ENCODE measurements at places on chromosomes 16 and 17. TPM values are rescaled to one million over a fixed set of nuclear protein-coding genes. Genes with fewer than 3 reads are reported as not detected.

GRCh38 chr16:2825906-2826305, 4.2 kb upstream of the ZG16B start:
- DNase-seq: no peak
- no peaks in the 10 kb centered on the region for H3K27me3 ChIP-seq
- H3K4me1 ChIP-seq: peaks cover 12% of the 10 kb centered on the region
- H3K27ac ChIP-seq: no peak overlapping the region
- H3K36me3 ChIP-seq: no peaks in the 10 kb centered on the region

- no peak for DNase-seq
- no peak overlapping the region for H3K4me3 ChIP-seq
- H3K27me3 ChIP-seq: no peaks in the 10 kb centered on the region
- no peak overlapping the region for H3K27ac ChIP-seq
- H3K4me1 ChIP-seq: peaks cover 34% of the 10 kb centered on the region
These were observed 5.8 kb downstream of the IRX3 start for GRCh38 chr16:54280751-54281150.

DNA sequence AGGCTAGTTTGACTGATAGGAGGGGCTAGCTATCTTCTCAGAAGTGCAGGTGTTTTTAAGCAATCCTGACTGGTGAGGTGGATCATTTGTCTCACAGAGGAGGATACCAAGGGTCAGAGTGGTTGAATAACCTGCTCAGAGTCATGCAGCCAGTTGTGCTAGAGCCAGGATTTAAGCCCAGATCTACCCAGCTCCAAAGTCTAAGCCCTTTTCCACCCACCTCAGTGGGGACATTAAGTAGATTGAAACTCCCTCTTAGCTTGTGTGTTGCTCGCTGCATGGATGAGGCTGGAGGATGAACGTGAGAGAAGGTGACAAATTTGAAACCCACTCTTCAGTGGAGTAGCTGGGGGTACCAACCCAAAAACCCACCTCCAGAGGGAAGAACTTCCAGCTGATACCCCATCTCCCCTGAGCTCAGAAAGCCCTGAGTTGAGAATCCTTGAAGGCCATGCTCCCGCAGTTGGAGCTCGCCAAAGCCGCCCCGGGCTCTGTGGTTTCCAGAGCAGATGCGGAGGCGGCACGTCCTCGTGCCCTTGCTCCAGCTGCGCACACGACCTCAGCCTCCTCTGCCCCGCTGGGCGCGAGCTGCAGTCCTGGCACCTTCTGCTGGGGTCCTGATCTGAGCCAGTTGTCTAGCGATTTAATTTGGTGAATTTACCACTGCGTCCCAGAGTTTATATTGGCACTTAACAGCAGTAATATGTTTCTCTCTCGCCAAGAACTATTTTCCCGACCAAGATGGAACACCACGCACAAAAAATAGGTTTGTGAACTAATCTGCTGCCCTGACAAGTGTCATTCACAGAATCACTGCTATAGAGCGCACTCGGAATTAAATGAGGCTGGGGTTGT, 159.5 kb downstream of the CCDC182 start:
- H3K36me3 ChIP-seq: no peaks in the 10 kb centered on the region
- no peaks in the 10 kb centered on the region for H3K4me1 ChIP-seq
- H3K4me3 ChIP-seq: no peak overlapping the region

DNA sequence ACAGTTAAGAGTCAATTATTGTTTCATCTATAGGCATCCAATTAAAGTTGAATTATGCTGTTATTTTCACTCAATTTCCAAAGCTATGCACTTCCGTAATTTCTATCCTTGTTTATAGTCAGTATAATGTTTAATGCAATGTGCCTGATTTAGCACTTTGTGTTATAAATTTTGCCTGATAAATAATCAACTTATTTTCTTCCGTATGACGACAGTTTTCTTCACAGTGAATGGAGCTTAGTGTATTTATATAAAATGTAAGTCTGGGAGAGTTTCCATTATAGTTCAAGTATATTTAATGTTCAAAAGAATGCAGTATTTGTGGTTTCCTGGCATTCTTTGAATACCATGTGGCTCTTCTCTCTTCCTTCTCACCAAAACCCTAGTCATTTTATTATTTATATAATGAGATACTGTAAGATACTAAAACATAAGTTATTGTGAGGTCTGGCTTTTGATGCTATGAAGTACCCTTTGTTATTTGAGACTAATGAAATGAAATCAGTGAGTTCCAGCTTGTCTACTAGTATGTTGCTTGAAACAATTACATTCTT, 240.6 kb downstream of the PRKCA start:
- DNase-seq: no peak
- no peaks in the 10 kb centered on the region for H3K27me3 ChIP-seq
- H3K4me3 ChIP-seq: no peak overlapping the region
- H3K36me3 ChIP-seq: no peaks in the 10 kb centered on the region
- H3K4me1 ChIP-seq: peaks cover 28% of the 10 kb centered on the region

SLFN14 gene
- not detected for total RNA-seq

IL17C gene
- not detected for total RNA-seq

GP2 gene
- total RNA-seq: not detected

Data from vagina (tissue), 2 donors.